ENCODE measurements at places on chromosomes 4 and X.
A peak's percentile ranks its signal among the peaks of the same experiment; 100 is the strongest.

- DNase-seq: no peak
These were observed 52.2 kb upstream of the ADGRG2 start for GRCh38 chrX:19174401-19175025.

DNA sequence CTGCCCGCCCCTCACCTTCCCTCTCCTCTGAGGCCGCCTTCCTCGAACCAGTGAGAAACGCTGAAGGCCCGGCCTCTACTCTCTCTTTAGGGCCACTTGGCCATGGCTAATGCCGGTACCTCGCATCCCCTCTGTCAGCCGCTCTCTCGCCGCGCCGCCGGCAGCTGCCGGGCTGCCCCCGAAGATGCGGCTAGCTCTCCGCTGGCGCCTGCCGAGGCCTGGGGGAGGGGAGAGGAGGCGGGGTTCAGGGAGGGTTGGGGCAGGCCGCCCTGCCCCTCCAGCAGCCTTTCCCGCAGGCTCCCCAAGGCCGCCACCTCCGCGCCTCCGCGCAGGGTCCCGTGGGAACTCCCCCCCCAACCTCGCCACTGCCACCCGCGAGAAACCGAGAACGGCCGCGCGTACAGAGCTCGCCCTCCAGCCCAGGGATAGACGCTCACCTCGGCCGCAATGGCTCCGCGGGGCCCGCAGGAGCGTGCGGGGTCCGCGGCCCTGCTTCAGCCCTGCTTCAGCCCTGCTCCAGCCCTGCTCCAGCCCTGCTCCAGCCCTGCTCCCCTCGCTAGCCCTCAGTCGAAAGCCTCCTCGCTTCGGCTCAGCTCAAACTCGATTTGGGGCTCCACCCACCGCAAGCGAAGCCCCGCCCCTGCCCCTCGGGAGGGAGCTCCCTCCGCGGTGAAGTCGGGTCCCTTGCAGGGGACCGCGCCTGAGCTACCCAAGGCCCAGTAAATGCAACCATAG, at the start of gene HUWE1:
TSS of gene HUWE1 (minus strand) at position 569 of the 735 bp plus-strand sequence. CDS start 32,612 bp downstream, outside the sequence.
- peak; percentile 71 for DNase-seq

DNA sequence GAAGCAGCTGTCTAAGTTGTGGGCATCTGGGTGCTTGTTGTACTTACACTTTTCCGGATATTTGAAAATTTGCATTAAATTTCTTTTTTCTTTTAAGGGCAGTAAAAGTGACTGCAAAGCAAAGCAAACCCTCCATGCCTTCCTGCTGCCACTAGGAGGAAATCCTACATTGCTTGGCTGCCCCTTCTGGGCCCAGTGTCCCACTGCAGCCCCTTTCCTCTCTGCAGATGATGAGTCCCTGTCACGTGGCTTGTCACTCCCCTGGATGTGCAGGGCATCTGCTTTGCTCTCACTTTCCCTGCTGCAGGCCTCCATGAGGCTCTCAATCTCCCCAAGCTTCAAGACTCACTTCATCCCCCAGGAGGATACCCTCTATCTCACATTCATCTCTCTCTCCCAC, 12.7 kb downstream of the TSR2 start:
- no peak for DNase-seq

DNA sequence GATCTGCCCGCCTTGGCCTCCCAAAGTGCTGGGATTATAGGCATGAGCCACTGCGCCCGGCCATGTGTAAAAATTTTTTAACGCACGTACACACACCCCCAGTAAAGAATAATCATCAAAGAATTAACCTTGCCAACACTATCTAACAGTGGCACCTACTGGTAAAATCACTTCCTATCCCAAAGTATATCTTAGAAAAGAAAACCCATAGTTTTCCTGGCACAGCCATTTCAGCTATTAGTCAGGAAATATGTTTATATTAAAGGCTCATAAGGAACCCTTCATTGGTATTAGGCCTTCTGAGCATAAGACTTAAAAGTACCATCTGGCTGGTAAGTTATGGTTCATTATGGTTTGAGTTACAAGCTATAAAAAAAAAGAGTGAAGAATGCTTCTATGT, 14.1 kb downstream of the S100G start:
- DNase-seq: no peak

DNA sequence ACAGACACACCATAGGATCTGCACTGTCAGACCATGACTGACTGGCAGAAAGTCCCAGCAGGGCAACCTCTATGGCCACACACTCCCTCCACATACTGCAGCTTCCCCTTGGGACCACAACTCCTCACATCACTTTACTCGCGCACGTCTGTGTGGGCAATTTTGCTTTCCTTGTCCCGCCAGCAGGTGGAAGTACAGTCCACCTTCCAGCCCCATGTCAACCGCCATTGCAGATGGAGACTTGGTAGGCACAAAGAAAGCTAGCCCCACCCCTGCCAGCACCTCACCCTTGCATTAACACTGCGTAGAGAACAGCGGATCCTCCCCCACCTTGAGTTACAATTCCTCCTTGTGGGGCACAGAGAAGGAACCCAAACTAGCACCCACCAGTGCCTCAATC, 74.4 kb upstream of the NAP1L2 start:
- DNase-seq: no peak

DNA sequence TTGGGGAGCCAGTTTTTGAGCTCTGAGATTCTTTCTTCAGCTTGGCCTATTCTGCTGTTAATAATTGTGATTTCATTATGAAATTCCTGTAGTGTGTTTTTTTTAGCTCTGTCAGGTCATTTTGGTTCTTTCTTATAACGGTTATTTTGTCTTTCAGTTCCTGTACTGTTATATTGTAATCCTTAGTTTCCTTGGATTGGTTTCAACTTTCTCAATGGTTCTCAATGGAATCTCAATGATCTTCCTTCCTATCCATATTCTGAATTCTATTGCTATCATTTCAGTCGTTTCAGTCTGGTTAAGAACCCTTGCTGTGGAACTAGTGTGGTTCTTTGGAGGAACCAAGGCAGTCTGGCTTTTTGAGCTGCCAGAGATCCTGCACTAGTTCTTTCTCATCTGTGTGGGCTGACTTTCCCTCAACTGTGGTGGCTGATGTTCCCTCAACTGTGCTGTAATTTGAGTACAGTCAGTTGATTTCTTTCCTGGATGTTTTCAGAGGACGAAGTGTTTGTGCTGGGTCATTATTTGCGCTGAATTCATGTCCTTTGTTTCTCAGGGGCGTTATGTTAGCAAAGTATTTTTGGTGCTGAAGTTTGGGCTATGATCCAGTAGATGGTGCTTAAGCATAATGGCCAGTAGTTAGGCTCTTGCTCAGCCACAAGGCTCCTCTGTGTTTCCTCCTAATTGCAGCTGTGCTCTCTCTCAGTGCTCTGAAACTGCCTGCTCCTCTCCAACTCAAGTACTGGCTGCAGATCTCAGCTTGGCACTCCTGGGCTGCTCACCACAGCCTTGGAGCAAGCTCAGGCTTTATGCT, 27.5 kb downstream of the ENPEP start:
- no peak for DNase-seq

GRCh38 chrX:121457096-121457495, 409.7 kb downstream of the GLUD2 start:
- no peak for DNase-seq

DNA sequence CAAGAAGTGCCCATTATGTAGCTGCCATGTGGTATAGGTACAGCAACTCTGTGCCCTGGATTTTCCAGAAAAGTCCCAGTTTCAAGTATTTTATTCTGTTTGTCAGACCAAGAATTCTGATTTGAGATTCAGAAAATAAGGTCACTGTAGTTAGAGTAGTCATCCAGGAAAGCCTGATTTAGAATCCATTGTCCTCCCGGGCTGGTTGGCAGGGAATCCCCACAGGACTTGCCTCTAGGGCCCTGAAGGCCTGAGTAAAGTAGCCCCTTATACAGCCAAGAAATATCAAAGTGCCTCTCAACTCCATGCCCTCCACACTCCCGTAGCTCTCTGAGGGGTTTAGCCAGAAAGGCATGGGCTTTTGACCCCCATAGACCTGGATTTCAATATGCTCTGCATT, 36.3 kb downstream of the RTL5 start:
- DNase-seq: no peak

GRCh38 chr4:128334256-128334655, 46.6 kb upstream of the PGRMC2 start:
- no peak for DNase-seq

GRCh38 chrX:115491766-115492165, 69.2 kb upstream of the PLS3 start:
- DNase-seq: no peak

DNA sequence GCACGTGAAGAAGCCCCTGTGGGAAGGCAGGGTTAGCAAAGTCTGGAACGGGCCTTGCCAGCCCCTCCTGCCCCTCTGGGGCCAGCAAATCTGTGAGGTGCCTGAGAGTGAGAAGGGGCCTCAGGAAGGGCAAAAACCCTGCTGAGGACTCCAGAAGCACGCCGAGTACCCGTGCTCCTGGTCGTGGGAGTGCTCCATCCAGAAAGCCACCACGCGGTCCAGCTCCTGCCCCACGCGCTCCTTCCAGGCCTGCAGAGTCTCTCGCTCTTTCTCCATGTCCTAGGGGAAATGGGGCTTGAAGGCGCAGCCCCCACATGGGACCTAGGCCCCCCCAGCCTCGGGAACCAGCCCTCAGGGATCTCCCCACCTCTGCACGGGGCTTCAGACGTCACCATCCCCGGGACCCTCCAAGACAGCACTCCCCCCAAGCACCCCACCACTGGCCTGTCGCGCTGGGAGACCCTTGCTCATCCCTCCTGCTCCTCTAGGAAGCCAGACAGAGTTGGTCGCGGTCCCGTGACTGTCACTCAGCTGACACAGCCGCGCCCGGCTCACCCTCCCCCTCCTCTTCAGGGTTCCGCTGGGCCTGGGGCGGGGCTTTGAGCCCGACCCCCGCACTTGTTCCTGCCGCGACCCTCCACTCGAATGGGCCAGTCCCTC, at the start of gene RENBP:
TSS of gene RENBP (minus strand) at position 504 of the 660 bp plus-strand sequence. CDS start at position 471, 33 bp downstream.
- no peak for DNase-seq

DNA sequence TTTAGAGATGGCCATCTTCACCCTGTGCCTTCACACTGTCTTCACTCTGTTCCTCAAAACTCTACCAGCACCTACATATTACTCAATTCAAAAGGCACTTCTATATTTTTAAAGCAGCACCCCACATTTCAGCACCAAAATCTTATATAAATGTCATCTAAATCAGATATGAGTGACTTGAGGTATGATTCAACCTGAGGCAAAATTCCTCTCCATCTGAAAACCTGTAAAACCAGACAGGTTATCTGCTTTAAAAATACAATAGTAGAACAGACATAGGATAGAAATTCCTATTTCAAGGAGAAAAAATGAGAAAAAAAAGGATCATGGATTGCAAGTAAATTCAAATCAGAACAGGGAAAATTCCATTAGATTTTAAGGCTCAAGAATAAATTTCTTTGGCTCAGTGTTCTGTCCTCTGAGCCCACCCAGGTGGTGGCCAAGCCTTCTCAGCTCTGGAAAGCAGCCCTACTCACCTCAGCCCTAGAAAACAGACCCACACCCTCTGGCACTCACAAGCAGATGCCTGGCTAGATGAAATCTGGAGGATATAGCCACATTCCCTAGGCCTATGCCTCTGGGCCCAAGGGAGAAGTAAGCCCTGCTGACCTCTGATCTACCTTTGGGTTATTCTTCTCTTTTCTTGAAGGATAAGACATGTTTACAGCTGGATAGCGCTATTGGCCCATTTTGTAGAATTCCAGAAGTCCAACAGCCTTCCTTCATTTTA, 240.4 kb upstream of the ZCCHC13 start:
- DNase-seq: no peak

DNA sequence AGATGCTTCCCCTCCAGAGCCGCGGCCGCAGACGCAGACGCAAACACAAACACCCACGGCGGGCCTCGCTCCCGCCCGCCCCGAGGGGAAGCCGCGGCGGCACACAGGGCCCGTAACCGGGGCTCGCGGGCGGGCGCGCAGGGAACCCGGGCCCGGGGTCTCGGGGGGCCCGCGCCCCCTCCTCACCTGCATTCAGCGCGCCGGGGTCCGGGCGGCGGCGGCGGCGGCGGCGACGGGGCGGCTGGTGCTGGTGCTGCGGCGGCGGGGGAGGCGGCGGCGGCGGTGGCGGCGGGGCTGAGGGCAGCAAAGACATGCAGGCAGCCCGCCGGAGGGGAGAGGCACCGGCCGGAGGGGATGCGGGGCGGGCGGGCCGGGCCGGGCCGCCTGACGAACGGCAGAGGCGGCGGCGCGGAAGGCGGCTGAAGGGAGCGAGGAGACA, 255 bp upstream of the CNOT6L start:
- no peak for DNase-seq

GRCh38 chrX:109658391-109658790, 33.4 kb upstream of the KCNE5 start:
- DNase-seq: no peak

- DNase-seq: no peak
These were observed 17.1 kb downstream of the SMIM14 start for GRCh38 chr4:39621582-39621981.

DNA sequence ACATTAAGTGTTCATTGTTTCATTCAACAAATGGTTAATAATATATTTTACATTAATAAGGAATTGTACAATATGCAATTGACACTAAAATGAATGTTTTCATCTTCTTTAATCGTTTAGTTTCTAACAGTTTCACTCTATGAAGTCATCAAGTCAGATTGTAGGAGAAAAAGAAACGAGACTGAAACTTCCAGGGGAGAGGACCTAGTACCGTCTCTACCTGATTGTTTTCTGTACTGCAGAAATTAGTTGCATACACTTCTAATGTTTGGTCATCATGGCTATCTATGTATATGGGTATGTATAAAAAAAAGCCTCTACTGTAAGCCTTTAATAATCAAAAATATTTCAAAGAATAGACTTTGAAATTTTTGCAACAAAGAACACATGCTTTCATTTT, 1350.9 kb downstream of the ARAP2 start:
- DNase-seq: no peak

- DNase-seq: peak; percentile 36
These were observed 53.1 kb downstream of the STX18 start for GRCh38 chr4:4488405-4489404.

DNA sequence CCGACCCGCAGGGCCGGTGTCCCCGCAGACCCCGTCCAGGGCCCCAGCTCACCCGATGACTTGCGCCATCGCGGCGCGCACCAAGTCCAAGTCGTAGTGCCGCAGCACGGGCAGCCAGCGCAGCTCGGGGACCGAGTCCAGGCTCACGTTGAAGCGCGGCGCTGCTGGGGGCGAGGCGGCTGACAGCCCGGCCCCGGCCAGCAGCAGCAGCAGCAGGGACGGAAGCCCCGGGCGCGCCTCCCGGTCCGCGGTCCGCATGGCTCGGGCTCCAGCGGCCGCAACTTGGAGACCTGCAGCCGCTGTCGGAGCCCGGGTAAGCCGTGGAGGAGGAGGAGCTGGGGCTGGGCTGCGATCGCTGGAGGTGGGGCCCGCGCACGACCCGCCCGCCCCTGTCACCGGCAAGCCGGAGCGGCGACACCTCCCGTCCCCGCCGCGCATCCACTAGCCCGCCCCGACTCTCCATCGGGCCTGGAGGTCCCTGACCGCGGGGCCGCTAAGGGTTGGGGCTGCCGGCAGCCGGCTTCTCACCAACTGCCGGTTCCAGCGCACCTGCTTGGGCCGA, at the start of gene NAAA:
TSS of gene NAAA (minus strand) at position 322 of the 562 bp plus-strand sequence. CDS start at position 258, 64 bp downstream.
- peak; percentile 63 for DNase-seq

DNA sequence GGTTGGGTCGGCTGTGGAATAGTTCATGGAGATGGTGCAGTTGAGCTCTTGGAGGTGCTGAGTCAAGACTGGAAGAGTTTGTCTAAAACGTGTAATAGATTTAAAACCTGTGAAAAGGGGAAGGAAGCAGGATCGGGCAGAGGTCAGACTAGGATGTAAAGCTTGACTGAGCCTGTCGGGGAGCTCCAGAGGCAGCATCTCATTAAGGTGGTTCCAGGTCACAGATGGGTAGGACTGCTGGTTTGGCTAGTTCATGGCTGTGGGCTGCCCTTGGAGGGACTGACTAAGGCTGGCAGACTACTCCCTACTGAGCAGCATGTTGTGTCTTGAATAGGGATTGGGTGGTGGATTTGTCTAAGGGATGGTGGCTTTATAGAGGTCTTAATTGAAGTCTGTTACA, 28.4 kb upstream of the WDR1 start:
- DNase-seq: no peak

Data from stimulated activated CD8-positive, alpha-beta memory T cell treated with anti-CD3 and anti-CD28 coated beads, Interleukin-15, amount 100 ng/mL, for 4 hours (primary cell).